ENCODE measurements at places on chromosomes 5 and 9.

- DNase-seq = no peak
Measured at GRCh38 chr5:149011084-149011483, 51.8 kb downstream of the SH3TC2 start.

DNA sequence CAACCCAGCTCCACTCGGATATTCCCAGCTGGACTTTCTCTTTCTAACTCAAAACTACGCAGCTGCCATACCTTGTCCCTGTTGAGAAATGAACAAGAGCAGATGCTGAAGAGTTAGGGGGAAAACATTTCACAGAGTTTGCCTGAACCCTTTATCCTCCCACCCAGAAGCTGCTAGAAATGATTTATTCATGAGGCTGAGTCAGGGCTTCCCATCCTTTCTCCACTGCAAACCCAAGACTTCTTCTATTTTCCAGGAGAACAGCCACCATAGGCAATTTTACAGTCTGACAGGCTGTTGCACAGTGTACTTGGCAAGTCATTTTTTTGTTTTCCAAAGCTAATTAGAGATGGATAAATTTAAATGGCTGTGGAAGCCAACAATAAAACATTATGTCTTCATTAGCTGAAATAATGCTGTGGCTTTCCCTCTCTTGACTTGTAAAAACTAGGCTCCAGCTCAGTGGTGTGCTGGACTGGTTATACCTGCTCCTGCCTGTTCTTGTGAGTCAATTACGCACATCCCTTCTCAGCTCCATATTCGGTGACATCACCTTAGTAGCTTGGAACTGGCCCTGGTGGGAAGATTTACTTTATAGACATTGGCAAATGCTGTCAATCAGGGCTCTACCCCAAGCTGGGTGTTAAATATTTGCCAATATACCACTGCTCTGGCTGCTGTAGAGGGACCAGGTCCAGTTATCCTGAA, 71.9 kb downstream of the KIF4B start:
- DNase-seq = no peak

GRCh38 chr5:91098541-91098940, 284.6 kb downstream of the ARRDC3 start:
- no peak for DNase-seq

GRCh38 chr5:123940416-123940815, 428.4 kb downstream of the CSNK1G3 start:
- DNase-seq = no peak

DNA sequence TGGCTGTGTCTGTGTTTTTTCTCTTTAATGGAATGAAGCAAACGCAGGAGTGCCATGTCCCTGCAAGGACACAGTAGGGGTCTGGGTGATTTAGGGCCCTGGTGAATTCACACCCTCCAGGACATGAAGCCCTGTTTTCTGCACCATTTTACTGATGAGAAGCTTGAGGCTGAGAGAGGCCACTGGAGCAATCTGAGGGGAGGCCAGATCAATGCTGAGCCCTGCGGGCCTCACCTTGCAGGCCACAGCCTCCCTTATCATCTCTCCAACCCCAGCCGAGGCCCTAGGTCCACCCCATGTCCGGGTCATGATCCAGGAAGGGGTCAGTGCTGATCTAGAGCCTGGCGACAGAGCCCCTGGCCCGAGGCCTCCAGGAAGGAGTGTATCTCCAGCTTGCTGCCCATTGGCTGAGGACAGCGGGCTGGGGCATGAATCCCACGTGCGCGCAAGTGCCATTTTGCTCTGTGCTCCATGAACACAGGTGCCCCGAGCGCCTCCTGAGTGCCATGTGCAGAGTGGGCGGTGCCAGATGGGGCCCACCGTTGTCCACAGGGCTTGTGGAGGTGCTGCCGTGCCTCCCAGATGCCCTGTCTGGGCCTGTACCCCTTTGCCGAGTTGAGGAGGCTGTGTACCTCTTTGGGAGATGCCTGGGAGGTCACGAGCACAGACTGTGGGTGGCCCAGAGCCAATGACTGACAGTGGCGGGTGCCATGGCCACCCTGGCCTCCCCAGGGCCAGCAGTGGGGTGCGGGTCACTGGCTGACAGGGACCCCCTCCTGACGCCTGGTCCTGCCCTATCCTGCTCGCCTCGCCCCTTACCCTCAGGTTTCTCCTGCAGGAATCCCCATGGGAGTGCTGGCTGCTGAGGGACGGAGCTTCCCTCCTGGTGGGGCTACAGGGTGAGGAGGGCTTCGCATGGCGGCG, 32.3 kb upstream of the LPCAT1 start:
- DNase-seq = no peak

GRCh38 chr5:175246242-175246888, 197.6 kb downstream of the DRD1 start:
- DNase-seq = no peak

DNA sequence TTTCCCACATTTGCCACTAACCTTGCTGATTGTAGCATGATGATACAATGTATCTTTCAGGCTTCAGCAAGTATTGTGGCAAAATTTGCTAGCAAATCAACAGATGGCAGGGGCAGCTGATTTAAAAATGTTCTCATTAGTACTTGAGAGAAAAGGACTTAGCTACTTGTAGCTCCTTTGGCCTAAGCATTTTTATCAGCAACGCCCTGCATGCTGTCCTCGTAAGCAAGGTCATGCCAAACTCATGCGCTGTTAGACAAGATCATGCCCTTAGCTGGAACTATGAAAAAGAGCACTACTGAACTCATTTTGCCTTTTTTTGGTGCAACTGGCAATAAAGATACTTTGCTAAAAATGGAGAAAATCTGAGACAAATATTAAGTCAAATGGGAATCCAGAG, 197.1 kb downstream of the ICE1 start:
- no peak for DNase-seq

DNA sequence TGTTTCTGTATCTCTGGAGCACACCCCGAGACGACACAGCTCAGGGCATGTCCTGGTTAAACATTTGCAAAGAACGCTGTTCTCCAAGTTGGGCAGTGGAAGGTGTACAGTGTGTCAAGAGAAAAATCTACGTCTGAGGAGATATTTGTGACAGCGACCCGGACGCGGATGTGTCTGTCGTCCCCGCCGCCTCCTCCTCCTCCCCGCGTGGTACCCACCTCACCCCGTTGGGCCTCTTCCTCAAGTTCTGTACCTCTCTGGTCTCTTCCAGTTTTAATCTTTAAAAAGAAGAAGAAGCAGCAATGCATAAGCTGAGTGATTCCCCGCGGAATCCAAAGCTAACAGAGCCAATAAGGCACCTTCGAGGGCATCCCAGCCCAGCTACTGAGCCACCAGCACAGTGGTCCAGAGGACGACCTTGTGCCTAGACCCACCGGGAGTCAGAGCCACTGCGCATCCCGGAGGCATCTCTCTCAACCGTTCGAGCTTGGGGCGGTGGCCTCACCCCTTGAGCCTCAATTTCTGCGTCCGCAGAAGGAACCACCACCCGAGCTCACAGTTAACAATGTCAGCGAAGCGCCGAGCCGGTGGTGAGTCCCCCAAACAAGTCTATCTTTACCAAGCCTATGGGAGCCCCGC, 467 bp downstream of the C9orf78 start:
- no peak for DNase-seq
